ENCODE measurements at places on chromosomes 7 and 10.

DNA sequence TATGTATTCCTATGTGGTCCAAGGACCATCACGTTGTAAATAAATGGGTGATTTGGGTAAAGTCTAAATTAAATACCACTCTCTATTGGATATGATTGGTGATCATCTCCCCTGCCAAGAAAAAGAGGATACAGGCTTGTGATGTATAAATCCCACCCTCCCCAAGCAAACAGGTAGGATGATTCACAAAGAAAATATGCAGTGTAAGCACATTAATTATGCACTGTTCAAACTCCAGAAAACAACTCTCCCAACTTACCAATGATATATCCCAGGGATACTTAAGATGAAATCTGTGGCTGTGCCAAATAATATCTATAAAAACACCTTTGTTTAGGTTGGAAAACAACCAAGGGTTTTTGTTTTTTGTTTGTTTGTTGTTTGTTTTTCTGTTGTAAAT, 795.9 kb downstream of the XPNPEP1 start:
- DNase-seq = no peak

- DNase-seq = no peak
These were observed 87.8 kb upstream of the PPP2R2D start for GRCh38 chr10:131812736-131813604.

DNA sequence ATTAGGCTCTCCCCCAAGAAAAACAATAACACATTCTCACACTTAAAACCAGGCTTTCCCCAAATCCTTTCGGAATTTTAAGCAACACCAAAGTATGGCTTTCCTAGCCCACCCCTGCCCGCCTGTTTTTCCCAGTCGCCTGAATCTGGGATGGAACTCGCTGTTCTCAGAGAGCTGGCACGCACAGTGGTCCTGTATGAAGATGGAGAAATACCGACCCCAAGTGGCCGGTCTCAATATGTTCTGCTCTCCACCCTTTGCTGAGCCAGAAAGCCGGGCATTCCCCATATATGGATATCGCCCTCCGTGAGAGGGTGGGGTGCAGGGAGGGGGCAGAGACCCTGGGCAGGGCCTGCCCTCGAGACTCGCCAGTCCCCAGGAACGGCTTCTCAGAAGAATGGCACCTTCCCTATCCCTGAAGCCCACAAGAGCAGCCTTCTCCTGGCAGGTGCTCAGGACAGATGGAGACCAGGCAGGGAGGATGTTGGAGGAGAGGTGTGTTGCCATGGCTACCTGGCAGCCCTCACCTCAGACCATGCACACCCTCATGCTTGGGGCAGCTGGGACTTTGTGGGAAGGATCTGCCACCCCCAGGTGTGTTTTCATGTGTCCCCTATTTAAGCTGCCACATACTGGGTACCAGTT, 3.4 kb downstream of the TACR2 start:
- DNase-seq = peak; percentile 58

DNA sequence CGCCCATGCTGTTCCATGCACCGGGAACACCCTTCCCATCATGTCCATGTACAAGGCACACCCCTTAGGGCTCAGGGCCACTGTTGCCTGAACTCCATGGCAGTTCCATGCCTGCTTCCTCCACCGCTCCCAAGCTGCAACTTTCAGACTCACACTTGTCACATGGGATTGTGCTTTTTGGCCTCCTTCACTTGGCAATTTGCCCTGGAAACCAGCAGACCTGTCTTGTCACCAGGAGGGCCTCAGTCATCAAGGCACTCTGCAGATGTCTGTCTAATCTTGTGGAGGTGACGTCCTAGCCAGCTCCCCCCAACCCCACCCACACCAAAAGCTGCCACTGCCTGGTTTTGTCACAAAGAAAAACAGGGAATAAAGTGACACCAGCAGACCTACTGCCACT, 47.5 kb downstream of the CARD11 start:
- no peak for DNase-seq

DNA sequence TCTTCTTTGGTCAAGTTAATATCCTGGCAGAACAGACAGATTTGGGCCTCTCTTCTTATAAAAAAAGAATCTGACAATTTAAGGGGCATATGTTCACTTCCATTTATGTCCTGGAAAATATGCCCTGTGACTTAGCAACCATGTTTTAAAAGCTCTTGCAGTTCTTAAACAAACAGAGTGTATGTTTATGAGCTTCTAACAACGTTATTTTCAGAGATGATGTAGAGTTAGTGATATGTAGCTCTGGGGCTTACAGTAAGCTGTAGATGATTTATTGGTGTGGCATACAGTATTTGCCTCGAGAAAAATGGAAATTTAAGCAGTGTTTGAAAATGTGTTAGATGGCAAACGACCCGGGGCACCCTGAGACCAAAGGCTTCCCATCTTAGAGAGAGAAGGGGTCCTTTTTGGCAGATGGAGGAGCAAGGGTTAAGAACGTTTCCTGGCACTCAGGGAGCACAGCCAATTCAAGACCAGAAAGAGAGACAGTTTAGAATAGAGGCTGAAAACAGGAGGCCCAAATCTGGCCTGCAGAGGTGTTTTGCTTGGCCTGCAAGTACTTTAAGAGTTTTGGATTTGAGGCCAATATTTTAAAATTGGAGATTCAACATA, 397.5 kb downstream of the KCNMA1 start:
- no peak for DNase-seq

GRCh38 chr10:90451283-90451682, 406.6 kb downstream of the HTR7 start:
- no peak for DNase-seq

- no peak for DNase-seq
These were observed 182.9 kb downstream of the PFKFB3 start for GRCh38 chr10:6385665-6386064.

DNA sequence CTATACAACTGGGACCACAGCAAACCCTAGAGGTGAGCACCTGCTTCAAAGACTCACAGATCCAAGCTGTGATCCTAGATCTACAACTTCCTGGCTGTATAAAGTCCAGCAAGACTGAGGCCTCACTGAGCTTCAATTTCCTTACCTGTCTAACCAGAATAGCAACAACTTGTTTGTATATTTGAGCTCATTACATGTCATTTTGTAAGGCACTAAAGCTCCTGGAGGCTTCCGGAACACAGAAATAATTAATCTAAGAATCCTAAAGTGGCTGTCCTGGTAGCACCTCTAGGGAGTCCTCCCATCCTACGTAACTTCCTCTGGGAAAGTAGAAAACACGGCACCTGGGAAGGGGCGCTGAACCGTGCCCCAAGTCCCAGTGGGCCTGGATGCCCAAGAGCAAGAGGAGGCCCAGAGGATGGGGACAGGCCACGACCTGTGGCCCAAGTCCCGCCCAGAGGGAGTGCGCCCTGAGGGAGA, 39.4 kb downstream of the HK1 start:
- DNase-seq = no peak

DNA sequence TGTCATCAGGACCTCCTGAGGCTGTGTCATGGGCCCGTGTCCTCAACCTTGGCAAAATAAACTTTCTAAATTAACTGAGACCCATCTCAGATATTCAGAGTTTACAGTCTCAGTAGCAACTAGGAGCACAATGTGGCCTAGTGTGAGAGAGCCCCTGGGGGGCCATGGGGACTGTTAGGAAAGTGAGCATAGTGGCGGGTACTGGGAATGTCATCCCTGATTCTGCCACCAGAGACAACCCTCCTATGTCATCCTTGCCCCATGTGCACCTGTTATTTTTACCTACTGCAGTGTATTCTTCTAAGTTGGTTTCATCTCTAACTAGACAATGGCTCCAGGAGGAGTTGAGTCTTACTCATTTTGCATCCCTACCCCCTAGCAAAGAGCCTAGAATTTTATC, 78.6 kb downstream of the CCDC71L start:
- DNase-seq = no peak

DNA sequence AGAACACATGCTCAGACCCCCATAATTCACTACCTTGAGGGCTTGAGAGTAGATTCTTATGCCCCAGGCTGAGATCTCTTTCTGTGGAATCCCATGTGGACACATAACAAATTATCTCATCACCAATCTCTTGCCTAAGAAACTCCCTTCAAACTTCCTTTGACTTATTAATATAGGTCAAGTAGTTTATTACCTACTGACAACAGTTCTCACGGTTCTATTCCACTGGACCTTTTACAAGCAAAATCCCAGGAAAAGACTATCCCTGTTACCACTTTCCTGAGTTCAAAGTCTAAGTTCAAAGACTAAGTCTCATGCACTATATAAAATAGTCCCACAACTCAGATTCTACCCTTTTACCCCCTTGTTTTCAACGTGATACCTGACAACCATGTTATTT, 754.7 kb downstream of the SUGCT start:
- no peak for DNase-seq

- no peak for DNase-seq
These were observed 136.1 kb downstream of the CREB5 start for GRCh38 chr7:28548416-28548815.

DNA sequence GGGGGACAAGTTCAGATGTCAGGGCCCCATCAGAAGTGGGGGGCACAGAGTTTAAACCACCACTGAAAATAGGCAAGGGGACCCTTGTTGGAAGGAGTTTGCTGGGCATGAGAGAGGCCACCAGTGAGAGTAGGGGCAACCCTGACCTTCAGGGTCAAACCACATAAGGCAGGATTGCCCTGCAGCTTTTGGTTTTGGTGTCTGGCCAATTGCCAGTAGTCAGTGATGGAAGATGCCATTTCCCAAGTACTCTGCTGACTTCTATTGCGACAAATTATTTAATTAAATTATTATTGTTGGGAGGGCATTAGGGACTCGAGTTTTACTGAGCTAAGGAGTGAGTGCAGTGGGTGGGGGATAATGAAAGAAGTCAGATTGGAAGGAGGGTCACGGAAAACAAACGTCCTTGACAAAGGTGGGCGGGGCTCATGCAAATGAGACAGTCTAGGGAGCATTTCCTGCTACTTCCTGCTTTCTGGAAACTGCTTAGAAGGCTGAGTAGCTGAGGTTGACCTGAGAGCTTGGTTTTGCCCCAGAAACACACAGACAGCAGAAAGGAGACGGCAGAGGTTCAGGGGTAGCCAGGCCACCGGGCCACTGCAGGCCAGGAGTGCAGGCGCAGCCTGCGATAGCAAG, 74.2 kb upstream of the ANLN start:
- DNase-seq = no peak

DNA sequence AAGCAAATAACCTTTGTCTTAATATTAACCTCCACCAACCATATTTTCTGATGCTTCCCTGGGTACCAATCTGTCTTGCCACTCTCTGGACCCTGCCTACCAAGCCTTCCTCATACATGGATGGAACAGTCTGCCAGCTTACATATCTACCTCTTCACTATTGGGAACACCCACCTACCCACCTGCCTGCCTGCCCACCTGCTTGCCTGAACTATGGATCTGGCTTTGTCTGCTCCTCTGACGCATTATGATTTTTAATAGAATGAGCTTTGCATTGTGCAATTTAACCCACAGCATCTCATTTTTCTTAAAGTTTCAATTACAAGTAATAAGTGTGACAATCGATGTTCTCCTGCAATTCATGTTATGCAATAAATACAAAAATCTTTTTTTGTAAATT, 137.9 kb upstream of the LSM8 start:
- DNase-seq = no peak

- no peak for DNase-seq
These were observed 89.3 kb downstream of the BEND7 start for GRCh38 chr10:13439313-13440184.

- peak; percentile 55 for DNase-seq
These were observed 18.6 kb upstream of the SDK1 start for GRCh38 chr7:3282457-3282856.

DNA sequence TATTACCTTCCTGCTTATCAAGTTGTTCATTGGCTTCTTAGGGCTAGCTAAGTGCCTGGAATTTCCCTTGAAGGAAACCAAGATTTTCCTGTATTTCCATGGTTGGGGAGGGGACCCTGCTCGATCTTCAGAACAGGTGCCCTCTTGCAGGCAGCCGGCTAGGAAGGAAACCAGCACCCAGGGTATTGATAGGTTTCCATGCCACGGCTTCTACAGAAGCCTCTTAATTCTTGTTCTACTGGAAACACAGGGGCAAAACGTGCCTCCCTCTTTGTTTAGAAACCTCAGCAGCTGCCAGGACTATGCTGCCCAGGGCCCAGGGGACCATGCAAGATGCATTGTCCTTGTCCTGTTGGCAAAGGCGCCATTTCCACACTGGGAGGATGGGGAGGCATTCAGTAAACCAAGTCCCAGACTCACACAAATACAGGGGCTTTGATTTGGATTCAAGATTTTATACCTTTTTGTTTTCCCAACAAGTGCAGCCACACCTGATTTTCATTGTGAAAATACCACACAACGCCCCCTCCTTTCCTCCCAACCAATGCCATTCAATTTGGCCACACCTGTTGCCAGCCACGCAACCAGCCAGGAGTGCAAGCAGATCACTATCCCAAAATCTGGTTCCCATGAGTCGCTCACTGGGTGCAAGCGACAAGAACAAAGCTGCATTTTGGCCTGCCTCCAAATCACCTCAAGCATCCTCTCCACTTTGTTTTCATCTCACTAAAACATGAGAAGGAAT, 29.6 kb downstream of the C10orf71 start:
- no peak for DNase-seq

Measured in gastrocnemius medialis (tissue), 4 donors.